WTC11 (cell line): ENCODE measurements at places on chromosomes 13 and 19. TPM values are rescaled to one million over a fixed set of nuclear protein-coding genes. Genes with fewer than 3 reads are reported as not detected.

SERTAD3 gene
- total RNA-seq, result 31.9 to 34.6 TPM (median 33.6 TPM) in 3 replicates

ALDH16A1 gene
- total RNA-seq, result 44.3 to 53.6 TPM (median 52.6 TPM) in 3 replicates

OVOL3 gene
- not detected in 3 replicates for total RNA-seq

SYNE4 gene
- 17.6 to 28.5 TPM (median 27.9 TPM) in 3 replicates for total RNA-seq

ZNF415 gene
- 9.3 to 11.2 TPM (median 11.2 TPM) in 3 replicates for total RNA-seq

CYP4F8 gene
- total RNA-seq, result not detected in 3 replicates

CCDC70 gene
- total RNA-seq, result not detected in 3 replicates

- DNase-seq, result peak; percentile 67
Measured at GRCh38 chr19:2110822-2111221, 14.1 kb downstream of the IZUMO4 start.

GRCh38 chr13:63367522-63368198 lies 1952.0 kb upstream of the PCDH20 start:
- DNase-seq, result no peak

DNA sequence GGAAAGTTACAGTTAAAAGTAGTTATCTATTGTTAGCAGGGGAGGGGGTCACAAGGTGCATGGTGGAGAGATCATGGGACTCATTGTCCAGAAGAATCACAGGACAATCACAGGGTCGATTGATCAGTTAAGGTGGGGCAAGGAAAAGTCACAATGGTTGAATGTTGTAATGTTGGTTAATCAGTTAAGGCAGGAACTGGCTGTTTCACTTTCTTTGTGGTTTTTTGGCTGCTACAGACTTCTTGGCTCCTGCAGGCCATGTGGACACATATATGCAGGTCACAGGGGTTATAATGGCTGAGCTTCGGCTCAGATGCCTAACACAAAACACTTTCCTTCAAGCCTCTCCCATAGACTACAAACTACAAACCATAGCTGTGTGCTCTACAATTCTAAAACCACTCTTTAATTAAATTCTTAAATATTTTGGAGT lies 6.9 kb upstream of the ZNF431 start:
- no peak for DNase-seq

- no peak for DNase-seq
Measured at GRCh38 chr19:12745166-12745897, 6.3 kb upstream of the BEST2 start.

GRCh38 chr13:69619651-69620050 lies 488.0 kb upstream of the ATXN8OS start:
- no peak for DNase-seq

DNA sequence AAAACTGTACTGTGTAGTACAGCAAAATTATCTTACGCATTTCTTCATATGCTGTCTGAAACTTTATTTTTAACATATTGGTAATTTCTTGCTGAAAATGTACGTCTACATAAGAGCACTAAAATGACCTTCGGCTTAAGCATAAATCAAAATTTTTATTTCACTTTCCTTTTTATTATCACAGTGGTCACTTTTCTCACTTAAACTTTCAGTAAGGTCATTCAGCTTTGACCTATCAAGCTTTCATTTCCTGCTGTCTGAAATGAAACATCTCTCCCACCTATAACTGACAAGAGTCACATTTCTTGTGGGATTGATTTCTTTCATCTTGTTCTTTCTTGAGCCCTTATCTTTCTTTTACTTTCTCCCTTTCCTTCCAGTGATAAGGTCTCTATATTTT lies 2212.7 kb upstream of the PCDH20 start:
- no peak for DNase-seq

- DNase-seq, result no peak
Measured at GRCh38 chr13:45413826-45414307, 4.3 kb downstream of the SLC25A30 start.

GRCh38 chr19:58355908-58356765 lies 2.8 kb upstream of the A1BG start:
- DNase-seq, result peak; percentile 27

DNA sequence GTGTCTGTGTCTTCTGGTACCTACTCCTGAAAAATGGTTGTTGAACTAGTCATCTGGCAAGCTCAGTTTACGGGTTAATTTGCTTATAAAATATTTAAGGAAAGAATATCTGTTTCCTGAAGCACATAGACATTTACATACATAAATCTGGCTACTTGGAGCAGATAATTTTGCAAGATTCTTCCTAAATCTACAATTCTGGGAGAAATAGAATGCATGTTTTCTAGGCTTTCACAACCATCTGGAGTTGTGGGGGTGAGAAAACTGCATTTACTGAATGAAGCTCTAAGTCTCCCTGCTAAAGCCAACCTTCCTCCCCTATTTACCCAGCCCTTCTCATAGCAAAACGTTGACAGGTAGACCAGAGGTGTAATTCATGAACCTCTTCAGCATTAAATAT lies 393.7 kb upstream of the ARGLU1 start:
- no peak for DNase-seq

DNA sequence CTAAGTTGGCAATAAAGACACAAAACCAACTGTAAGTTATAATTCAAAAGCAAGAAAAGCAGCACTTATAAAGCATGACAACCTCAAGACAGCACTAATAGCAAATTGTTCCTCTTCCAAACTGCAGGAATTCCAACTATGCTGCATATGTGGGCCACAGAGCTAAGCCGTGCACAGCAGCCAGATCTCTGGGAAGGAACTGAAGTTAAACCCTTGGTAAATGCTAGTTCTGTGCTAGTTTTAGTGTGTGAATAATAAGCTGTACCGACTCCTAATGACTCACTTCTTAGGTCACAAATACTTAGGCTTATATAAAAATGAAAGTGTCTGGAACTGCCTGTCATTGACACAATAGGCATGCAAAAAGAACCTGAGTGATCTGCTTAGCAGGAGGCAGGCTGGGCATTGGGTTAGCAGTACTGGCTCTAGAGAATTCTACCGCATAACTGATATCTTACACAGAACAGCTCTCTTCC lies 21.2 kb upstream of the GTF3A start:
- DNase-seq, result no peak

DNA sequence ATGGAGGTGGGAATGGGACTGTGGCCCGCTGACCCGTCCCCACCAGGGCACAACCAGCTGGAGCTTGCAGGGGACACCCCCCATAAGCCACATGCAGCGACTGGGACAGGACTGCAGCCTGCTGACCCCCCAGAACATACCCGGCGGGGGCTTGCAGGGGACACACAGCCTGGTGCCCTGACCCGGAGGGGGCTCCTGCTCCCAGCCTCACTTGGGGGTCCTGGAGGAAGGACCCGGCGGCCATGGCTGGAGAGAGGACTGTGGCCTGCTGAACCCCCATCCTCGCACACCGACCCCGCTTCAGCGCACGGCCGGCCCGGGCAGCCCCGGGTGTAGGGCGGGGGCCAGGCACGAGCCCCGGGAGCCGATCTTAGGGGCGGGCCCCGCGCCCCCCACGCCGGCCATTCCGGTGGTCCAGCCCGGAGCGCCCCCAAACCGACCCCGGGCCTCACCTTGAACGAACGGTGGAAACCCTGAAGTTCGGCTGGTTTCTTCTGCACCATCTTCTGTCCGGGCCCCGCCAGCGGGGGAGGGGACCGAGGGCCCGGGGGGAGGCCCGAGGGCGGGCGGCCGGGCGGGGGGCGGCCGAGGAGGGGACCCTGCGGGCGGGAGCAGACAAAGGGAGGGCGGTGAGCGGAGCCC lies 574 bp downstream of the MKNK2 start:
- DNase-seq, result no peak

DNA sequence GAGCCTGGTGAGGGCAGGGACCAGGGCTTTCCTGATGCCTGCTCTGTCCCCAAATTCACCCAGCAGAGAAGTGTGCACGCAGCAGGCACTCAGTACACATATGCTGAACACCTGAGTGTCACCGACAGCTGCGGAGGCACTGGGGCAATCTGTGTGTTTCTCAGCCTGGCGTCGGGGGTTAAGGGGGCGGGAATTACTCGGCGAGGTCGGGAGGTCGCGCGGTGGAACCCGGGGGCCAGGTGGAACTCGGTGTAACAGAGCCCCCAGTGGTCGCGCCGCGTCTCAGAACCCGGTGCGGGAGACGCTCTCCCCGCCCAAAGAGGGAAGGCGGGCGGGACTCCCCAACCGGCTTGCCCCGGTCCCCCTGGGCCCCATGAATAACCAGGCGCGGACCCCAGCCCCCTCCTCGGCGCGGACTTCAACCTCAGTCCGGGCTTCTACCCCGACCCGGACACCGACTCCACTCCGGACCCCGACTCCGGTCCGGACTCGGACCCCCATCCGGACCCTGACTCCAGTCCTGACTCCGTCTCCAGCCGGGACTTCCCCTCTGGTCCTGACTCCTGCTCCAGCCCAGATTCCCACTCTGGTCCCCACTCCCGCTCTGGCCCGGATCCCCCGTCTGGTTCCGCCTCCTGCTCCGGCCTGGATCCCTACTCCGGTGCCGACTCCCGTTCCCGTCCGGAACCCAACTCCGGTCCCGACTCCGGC lies at the start of gene SELENOV:
TSS of gene SELENOV (plus strand) at position 300 of the 711 bp plus-strand sequence. CDS start at position 374, 74 bp downstream.
- peak; percentile 90 for DNase-seq

DNA sequence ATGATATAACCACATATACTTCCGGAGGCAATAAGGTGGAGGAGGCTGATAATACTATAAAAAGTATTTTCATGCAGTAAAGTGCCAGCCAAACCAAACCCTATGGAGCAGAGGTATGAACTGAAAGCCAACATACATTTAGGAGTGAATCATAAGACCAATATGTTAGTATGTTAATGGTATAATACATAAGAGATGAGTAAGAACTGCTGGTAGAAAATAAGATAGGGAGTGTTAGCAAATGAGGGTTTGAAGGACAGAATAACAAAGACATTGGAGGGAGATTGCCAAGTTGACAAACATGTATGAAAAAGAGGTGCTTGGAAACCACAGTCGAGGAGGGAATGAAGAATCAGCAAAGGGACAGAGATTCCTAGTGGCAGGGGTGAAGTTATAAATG lies 10.8 kb downstream of the ENOX1 start:
- DNase-seq, result no peak

- DNase-seq, result no peak
Measured at GRCh38 chr13:79585033-79585432, 104.1 kb downstream of the NDFIP2 start.

GRCh38 chr13:40624383-40624782 lies 42.1 kb downstream of the FOXO1 start:
- DNase-seq, result no peak

GRCh38 chr19:15316498-15316897 lies 15.8 kb downstream of the BRD4 start:
- no peak for DNase-seq

GRCh38 chr13:50715402-50716146 lies 127.9 kb downstream of the DLEU7 start:
- DNase-seq, result no peak

- DNase-seq, result no peak
Measured at GRCh38 chr13:65656740-65657329, 1573.3 kb downstream of the PCDH9 start.

DNA sequence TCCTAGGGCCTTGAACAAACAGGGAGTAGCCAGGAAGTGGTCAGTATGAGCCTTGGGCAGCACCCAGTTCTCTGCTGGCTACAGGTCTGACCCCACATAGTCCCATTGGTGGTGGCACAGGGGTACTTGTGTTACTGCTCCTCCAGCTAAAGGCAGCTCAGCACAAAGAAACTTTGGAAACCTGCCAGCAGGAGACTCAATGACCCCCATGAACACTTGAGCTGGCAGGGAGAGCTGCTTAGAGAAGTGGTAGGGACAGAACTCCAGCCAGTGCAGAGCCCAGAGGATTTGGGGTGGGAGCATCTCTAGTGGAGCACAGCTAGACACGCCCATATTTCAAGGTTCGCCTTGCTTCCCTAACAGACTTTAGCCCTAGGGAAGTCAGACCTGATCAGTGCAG lies 10.4 kb upstream of the ZNF586 start:
- DNase-seq, result no peak

GRCh38 chr13:50684366-50684765 lies 159.1 kb downstream of the DLEU7 start:
- DNase-seq, result no peak
